ENCODE measurements at places on chromosomes 7 and 10.

- DNase-seq, result no peak
These were observed 105.3 kb upstream of the TNRC18 start for GRCh38 chr7:5528815-5529442.

DNA sequence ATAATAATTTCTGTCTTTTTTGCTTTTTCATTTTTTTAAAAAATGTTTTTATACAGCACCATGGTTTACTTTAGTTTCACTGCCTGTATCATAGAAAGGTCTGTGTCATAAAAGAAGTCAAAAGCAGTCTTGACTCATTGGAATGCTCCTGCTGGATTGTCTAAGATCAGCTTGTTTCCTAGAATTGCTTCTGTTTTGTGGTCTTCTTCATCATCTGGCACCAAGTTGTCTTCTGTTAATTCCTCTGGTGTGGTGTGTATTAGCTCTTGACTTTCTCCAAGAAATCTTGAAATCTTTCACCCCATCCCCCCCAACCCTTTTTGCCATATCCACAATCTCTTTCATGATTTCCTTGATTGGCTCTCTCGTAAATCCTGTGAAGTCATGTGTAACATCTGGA lies 250.3 kb upstream of the CXCL12 start:
- no peak for DNase-seq

DNA sequence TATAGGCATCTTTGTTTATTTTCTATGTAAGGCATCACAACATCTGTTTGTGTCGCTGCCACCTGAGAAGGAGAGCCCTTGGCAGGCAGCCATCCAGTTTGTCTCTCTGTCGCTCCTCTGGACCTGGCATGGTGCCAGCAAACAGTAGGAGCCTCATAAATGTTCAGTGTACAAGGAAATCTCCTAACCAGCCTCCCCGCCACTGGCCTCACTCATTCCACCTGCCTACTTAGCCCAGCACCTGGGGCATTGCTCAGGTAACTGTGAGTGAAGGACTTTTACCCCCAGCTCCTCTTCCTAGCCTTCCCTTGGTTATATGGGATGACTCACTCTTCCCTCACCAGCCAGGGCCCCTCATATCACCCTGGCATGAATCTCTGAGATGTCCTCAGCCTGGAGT lies 61.7 kb upstream of the NPTX2 start:
- no peak for DNase-seq

DNA sequence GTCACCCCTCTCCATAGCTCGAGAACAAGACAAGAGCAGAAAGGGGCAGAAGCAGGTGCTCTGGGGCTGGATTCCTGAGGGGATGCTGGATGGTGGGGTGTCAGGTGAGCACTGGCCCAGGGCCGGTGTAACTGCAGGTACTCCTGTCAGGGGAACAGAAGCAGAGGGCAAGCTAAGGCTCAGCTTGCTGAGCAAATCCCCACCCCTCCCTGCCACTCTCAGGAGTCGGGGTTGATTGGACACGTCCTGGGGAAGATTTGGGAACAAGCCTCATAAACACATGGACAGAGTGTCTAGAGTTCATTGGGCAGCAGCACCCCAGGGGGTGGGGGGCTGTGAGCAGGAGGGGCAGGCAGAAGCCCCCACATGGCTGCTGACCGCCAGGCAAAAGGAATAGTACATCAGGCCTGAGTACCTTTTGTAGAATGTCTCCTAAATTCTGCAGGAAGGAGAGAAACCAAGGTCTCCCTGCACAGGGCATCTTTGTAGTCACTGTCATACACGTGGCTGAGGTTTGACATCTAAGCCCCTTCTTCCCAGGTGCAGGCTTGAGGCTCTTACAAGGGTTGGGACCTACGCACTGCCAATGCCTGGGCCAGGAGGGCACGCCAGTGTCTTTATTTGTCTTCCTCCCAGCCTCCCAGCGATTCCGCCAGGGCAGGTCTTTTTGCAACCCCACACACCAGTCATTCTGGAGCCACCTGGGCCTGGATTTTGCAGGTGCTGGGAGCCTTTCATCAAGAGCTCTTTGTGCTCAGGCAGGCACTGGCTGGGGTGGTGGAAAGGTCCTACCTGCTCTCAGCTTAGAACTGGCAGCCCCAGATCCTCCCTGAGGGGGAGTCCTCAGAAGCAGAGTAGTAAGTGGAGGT lies 2.8 kb downstream of the CALML3 start:
- DNase-seq, result no peak

DNA sequence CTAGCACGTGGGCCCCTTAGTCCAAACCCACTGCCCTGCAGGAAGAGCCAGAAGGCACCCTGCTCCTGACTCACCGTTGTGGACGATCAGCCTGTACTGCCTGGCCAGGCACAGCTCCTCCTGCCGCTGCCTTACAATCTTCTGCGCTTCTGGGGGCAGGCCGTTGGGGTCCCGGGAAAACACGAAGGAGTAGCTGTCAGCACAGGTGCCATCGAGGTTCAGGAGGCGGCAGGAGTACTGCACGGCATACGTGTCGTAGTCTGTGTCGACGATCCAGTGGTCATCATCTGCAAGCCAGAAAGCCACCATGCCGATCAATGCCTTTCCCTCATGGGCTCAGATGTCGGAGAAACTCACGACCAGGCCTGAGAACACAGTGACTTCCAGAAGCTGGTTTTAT lies 7.3 kb downstream of the RBP4 start:
- no peak for DNase-seq

GRCh38 chr7:43513251-43513650 lies 69.7 kb upstream of the STK17A start:
- no peak for DNase-seq

DNA sequence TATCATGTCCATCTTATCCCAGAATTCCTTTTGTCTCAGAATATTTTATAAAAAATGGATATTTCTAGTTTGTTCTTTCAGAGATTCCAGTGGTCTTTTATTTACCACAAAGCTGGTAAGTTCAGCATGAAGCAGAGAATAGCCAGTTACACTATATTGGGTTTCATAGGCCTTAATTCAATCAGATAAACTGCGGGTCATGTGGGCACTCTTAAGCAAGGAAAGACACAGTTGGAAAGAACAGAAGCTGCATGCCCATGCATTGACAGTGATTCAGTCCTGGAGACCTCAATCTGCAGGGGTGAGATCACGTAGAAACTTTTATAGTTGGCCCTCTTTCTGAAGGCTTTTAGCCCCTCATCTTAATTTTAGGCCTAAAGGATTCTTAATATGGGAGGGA lies 281.3 kb upstream of the IGFBP3 start:
- DNase-seq, result no peak

DNA sequence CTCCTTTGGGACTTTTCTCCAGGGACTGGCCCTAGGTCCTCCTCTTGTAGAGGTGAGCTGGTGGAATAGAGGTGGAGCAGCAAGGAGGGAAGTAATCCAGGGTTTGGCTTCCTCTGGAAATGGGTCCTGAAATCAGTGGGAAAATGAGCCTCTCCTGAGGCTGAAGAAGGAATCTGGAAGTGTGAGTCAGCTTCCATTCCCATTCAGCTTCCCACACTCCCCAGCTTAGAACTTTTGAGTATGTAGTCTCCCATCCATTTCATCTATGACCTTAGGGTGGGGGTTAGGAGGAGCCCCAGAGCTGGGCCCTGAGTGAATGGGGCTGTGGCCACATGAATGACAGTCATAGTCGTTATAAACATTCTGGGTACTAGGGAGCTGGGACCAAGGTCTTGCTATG lies 17.7 kb downstream of the LDB1 start:
- no peak for DNase-seq

Data from AML-193 (cell line).